ENCODE measurements at places on chromosomes 16 and 17. TPM values are rescaled to one million over a fixed set of nuclear protein-coding genes. Genes with fewer than 3 reads are reported as not detected.

GRCh38 chr16:87731607-87732006 is 34.2 kb downstream of the KLHDC4 start:
- no peaks in the 10 kb centered on the region for H3K27me3 ChIP-seq
- DNase-seq: no peak
- peaks cover 6% of the 10 kb centered on the region for H3K4me1 ChIP-seq

GRCh38 chr16:10137341-10137740 is 44.9 kb downstream of the GRIN2A start:
- DNase-seq: no peak
- no peak overlapping the region for H3K4me3 ChIP-seq
- H3K36me3 ChIP-seq: no peaks in the 10 kb centered on the region
- peaks cover 4% of the 10 kb centered on the region for H3K4me1 ChIP-seq
- H3K27ac ChIP-seq: no peak overlapping the region

GRCh38 chr17:35051183-35051578 is 12.3 kb downstream of the RFFL start:
- H3K36me3 ChIP-seq: no peaks in the 10 kb centered on the region
- no peak overlapping the region for H3K4me3 ChIP-seq
- H3K27me3 ChIP-seq: no peaks in the 10 kb centered on the region
- peak; percentile 12 for DNase-seq
- H3K27ac ChIP-seq: no peak overlapping the region

DNA sequence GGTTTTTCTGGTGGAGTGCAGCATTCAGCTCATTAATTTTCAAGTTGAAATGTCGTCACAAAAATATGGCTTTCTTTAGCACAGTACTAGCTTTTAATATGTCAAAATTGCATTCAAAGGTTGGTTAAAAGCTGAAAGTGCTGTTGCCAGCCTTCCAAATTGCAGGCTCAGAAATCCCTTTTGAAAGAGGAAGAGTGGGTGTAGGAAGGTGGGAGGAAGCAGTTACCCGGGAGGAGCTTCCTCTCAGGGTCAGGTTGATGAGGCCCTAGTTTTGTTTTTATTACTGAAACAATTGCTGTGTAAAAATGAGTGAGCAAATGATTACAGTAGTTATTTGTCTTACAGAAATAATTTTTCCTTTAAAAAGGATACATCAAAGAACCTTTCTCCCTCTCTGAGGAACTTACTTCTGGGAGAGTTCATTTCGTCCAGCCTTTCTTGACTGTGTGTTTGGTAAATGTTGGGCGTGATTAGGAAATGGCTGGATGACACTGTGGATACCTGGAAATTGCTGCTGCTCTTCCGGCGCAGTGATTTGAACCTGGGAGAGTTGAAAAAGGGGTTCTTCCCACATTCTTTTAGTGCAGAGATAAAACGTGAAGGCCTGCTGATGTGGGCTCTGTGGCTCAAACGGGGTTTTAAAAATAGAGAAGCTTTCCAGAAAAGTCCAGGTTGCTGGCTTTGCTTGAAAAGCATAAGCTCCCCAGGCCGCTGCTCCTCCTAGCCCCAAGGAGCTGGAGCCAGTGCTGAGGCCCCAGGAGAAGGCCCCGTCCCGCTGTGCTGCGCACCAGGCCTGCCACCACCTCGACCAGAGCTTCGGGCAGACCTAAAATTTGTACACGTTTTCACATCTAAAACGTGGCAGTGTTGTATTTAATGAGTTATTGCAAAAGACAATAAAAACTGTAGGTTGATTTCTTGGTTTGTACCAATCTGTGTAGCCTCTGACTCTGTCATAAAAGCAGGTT is 41.7 kb downstream of the SEC14L1 start:
- H3K4me3 ChIP-seq: no peak overlapping the region
- H3K27ac ChIP-seq: no peak overlapping the region
- H3K36me3 ChIP-seq: no peaks in the 10 kb centered on the region
- no peaks in the 10 kb centered on the region for H3K27me3 ChIP-seq
- peaks cover 31% of the 10 kb centered on the region for H3K4me1 ChIP-seq

GRCh38 chr17:72388765-72389473 is 268.1 kb downstream of the SOX9 start:
- no peak overlapping the region for H3K27ac ChIP-seq
- no peaks in the 10 kb centered on the region for H3K27me3 ChIP-seq
- H3K4me1 ChIP-seq: no peaks in the 10 kb centered on the region
- no peaks in the 10 kb centered on the region for H3K36me3 ChIP-seq

DNA sequence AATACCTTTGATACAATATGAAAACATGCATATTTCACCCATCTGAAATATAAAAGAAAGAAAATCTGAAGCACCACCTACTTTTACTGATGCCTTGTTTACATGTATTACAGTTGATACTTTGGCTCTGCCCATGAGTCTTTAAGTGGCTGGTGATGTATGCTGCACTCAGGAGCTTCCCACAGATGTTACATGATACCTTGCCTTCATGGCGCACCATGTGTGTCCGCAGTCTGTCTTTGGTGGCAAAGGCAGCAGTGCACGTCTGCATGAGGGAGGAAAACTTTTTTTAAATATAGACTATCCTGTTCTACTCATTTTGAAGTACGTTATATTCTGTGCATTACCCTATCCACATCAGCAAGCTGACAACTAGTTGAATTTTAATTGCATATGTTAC is 7.5 kb downstream of the VEZF1 start:
- DNase-seq: no peak
- H3K4me3 ChIP-seq: no peak overlapping the region
- no peaks in the 10 kb centered on the region for H3K27me3 ChIP-seq
- H3K36me3 ChIP-seq: peaks cover 37% of the 10 kb centered on the region

GRCh38 chr16:51682905-51683304 is 531.8 kb upstream of the SALL1 start:
- H3K4me1 ChIP-seq: peaks cover 15% of the 10 kb centered on the region
- no peak overlapping the region for H3K27ac ChIP-seq
- H3K4me3 ChIP-seq: no peak overlapping the region
- DNase-seq: no peak

DNA sequence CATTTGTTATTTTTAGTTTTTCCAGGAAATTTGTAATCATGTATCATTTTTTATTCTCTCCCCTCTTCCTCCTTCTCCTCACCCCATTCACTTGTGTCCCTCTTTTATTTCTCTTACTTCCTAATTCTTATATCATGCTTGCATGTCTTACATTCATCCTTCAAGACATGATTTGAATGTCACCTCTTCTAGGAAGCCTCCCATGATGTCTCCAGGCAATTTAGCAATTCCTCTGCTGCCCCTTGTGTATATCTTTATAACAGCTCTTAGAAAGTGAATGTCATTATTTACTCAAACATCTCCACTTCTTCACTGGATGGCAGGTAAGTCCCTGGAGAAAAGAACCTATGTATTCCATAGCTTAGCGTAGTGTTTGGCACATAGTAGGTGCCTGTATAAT is 7.8 kb downstream of the HNF1B start:
- no peak overlapping the region for H3K4me3 ChIP-seq
- peaks cover 62% of the 10 kb centered on the region for H3K27me3 ChIP-seq
- no peaks in the 10 kb centered on the region for H3K4me1 ChIP-seq

- H3K4me3 ChIP-seq: no peak overlapping the region
- no peaks in the 10 kb centered on the region for H3K36me3 ChIP-seq
- DNase-seq: no peak
- H3K27me3 ChIP-seq: no peaks in the 10 kb centered on the region
- H3K4me1 ChIP-seq: no peaks in the 10 kb centered on the region
Observed at GRCh38 chr16:63458846-63459245, 1422.6 kb upstream of the CDH8 start.

GRCh38 chr16:8600144-8600775 is 9.9 kb upstream of the TMEM114 start:
- H3K27me3 ChIP-seq: peaks cover 1% of the 10 kb centered on the region
- no peak overlapping the region for H3K27ac ChIP-seq
- H3K4me3 ChIP-seq: no peak overlapping the region

GRCh38 chr17:5825717-5826330 is 241.5 kb upstream of the NLRP1 start:
- no peaks in the 10 kb centered on the region for H3K4me1 ChIP-seq
- H3K27me3 ChIP-seq: no peaks in the 10 kb centered on the region
- H3K4me3 ChIP-seq: no peak overlapping the region
- H3K27ac ChIP-seq: no peak overlapping the region
- no peaks in the 10 kb centered on the region for H3K36me3 ChIP-seq
- no peak for DNase-seq

DNA sequence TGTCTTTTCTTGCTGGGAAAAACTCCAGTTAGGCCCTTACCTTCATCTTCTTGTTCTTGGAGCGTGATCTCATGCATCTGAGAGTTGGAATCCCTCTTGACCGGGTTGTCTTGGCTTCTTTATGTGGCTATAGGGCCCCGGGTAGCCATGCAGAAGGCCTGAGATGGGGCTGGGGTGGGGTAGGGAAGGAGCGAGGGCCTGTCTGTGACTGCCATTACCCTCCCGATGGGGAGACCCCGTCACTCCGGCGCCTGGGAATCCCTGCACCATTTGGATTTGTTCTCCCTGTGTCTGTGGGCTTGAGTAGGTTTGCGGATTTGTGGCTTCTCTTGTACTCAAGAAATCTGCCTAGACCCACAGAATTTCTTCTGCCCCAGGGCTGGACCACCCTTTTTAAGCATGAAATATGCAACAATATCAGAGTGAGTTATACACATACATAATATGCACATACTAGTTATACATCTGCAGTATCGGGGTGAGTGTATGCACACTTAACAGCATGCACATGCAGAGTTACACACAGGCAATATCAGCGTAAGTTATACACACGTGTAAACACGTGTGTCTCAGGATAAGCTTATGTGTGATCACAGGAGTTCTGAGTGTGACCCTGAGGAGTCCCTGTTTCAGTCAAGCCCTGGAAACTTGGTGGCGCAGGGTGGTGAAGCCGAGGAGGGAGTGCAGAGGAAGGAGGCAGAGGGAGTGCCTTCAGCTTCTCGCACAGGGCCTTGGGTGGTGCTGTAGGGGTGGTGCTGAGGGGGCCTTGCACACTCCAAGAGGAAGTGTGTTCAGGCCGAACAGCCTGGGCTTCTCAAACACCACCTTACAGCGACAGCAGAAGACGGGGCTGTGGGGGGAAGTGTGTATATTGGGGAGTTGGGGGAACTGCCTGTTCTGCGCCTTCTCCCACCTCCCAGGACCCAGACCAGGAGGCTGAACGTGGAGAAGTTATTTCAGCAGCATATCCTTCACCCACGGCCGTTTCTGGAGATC is 18.5 kb downstream of the CCDC42 start:
- no peak overlapping the region for H3K27ac ChIP-seq
- H3K4me1 ChIP-seq: no peaks in the 10 kb centered on the region
- no peaks in the 10 kb centered on the region for H3K36me3 ChIP-seq

- DNase-seq: no peak
- no peaks in the 10 kb centered on the region for H3K27me3 ChIP-seq
- no peak overlapping the region for H3K27ac ChIP-seq
- H3K36me3 ChIP-seq: no peaks in the 10 kb centered on the region
- no peak overlapping the region for H3K4me3 ChIP-seq
Observed at GRCh38 chr16:79156761-79157160, 443.8 kb downstream of the MAF start.

GRCh38 chr16:7303660-7304200 is 28.9 kb upstream of the RBFOX1 start:
- no peaks in the 10 kb centered on the region for H3K36me3 ChIP-seq
- peak overlapping the region; percentile 42 for H3K4me3 ChIP-seq
- H3K27ac ChIP-seq: no peak overlapping the region
- H3K27me3 ChIP-seq: peaks cover 17% of the 10 kb centered on the region

GRCh38 chr16:8173111-8173644 is 417.1 kb downstream of the TMEM114 start:
- H3K27ac ChIP-seq: no peak overlapping the region
- H3K4me1 ChIP-seq: no peaks in the 10 kb centered on the region
- peak; percentile 86 for DNase-seq
- H3K27me3 ChIP-seq: no peaks in the 10 kb centered on the region

- peak overlapping the region; percentile 46 for H3K27ac ChIP-seq
- peak; percentile 80 for DNase-seq
- peaks cover 2% of the 10 kb centered on the region for H3K36me3 ChIP-seq
- no peaks in the 10 kb centered on the region for H3K27me3 ChIP-seq
- peak overlapping the region; percentile 5 for H3K4me3 ChIP-seq
Observed at GRCh38 chr17:78986649-78987328, 7.1 kb upstream of the LGALS3BP start.

DNA sequence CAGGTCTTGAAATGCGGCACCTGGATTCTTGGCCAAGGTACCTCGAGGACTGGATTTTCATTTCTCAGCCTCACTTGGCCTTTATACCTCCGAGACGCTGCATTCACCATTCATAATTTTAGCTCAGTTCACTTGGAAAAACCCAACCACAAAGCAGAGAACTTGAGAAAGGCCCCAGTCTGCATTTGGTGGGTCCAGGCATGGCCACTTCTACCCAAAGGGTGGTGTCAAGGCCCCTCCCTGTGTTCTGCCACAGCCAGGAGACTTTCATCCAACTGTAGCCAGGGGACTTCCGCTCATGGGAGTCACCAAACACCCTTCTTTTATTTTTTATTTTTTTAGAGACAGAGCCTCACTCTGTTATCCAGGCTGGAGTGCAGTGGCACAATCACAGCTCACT is 14.7 kb upstream of the TVP23A start:
- H3K4me1 ChIP-seq: no peaks in the 10 kb centered on the region
- no peak overlapping the region for H3K4me3 ChIP-seq
- no peak for DNase-seq
- H3K27me3 ChIP-seq: peaks cover 3% of the 10 kb centered on the region

DNA sequence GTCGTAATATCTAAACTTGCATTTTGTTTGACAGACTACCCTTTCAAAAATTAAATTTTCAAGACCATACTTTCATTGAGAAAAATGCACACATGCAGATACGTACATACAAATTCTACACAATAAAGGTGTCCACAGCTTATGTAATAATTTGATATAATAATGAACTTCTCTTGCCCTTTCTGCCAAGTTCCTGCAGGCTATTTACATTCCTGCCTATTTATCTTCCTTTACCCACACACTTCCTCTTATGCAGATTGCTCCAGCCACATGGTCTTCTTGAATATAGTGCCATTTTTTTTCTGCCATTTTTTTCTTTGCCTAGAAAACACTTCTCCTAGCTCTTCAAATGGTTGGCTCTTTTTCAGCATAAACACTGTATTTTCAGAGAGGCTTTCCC is 826.9 kb upstream of the CDH8 start:
- H3K4me1 ChIP-seq: no peaks in the 10 kb centered on the region
- H3K27ac ChIP-seq: no peak overlapping the region
- no peaks in the 10 kb centered on the region for H3K36me3 ChIP-seq
- no peak overlapping the region for H3K4me3 ChIP-seq
- H3K27me3 ChIP-seq: no peaks in the 10 kb centered on the region
- DNase-seq: no peak

- H3K4me1 ChIP-seq: no peaks in the 10 kb centered on the region
- no peak overlapping the region for H3K4me3 ChIP-seq
- DNase-seq: no peak
- peaks cover 3% of the 10 kb centered on the region for H3K27me3 ChIP-seq
- H3K36me3 ChIP-seq: no peaks in the 10 kb centered on the region
Observed at GRCh38 chr16:80151722-80152111, 389.1 kb upstream of the DYNLRB2 start.

GRCh38 chr16:79662669-79663313 is 62.3 kb upstream of the MAF start:
- H3K4me3 ChIP-seq: no peak overlapping the region
- H3K27me3 ChIP-seq: no peaks in the 10 kb centered on the region
- no peak overlapping the region for H3K27ac ChIP-seq
- no peaks in the 10 kb centered on the region for H3K4me1 ChIP-seq

ZNF200 gene
- total RNA-seq: 12.9 TPM

ZNF624 gene
- total RNA-seq: 6.9 TPM

CLEC3A gene
- not detected for total RNA-seq

KRTAP17-1 gene
- not detected for total RNA-seq

GDE1 gene
- total RNA-seq: 52.7 TPM

MED13 gene
- 12.5 TPM for total RNA-seq

KRT20 gene
- not detected for total RNA-seq

LPO gene
- total RNA-seq: not detected

All from cardiac muscle cell (in vitro differentiated cells and primary cell).